Transverse colon (tissue), 4 donors: ENCODE measurements at places on chromosomes 5 and 9. TPM values are rescaled to one million over a fixed set of nuclear protein-coding genes. Genes with fewer than 3 reads are reported as not detected.

GRCh38 chr5:104628911-104629310 is 1066.3 kb upstream of the NUDT12 start:
- DNase-seq = no peak

DNA sequence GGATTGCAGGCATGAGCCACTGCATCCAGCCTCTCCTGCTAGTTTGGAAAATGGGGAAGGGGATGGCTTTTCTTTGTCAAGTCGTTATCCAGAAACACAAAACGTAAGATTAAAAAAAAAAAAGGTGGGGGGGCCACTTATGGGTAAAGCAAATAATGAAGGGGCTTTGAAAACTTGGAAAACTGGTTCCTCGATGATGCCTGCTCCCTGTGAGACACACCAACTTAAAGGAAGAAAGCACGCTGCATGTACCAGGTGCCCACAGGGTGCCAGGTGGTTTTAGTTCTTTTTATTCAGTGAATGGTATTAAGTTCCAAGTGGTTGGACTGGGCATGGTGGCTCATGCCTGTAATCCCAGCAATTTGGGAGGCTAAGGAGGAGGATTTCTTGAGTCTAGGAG is 170.1 kb downstream of the GOLPH3 start:
- no peak for DNase-seq

Gene PDZD2
- total RNA-seq = 3.5 TPM

GRCh38 chr9:84785792-84786547 is 116.4 kb downstream of the NTRK2 start:
- DNase-seq = no peak

- no peak for DNase-seq
Observed at GRCh38 chr5:152456815-152457443, 51.9 kb upstream of the NMUR2 start.

- DNase-seq = no peak
Observed at GRCh38 chr5:16390825-16391224, 74.8 kb downstream of the ZNF622 start.

Gene ARL14EPL
- total RNA-seq = not detected
